Activated T-helper 1 cell treated with anti-CD3 and anti-CD28 coated beads, Interleukin-2, amount 50 U/mL, for 16 hours (primary cell): ENCODE measurements at places on chromosomes 3 and 15.

- DNase-seq: no peak
These were observed 73.3 kb upstream of the UBE2E2 start for GRCh38 chr3:23129817-23130216.

DNA sequence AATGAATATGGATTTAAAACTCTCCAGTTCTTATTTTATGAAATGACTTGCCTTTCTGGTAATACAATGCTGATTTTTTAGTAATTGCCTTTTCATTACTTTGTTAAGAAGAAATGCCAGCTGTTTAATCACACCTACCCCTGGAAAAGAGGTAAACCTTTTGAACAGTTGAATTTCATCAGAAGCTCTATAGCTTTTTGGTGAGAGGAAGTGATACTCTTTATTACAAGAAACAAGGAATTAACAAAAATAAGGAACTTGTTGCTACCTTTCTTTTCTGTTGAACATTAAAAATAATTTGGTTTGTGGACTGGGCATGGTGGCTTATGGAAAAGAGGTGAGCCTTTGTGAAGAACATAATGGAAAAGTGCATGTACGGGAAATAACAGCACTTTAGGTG lies 19.7 kb downstream of the BLOC1S6 start:
- DNase-seq: no peak

DNA sequence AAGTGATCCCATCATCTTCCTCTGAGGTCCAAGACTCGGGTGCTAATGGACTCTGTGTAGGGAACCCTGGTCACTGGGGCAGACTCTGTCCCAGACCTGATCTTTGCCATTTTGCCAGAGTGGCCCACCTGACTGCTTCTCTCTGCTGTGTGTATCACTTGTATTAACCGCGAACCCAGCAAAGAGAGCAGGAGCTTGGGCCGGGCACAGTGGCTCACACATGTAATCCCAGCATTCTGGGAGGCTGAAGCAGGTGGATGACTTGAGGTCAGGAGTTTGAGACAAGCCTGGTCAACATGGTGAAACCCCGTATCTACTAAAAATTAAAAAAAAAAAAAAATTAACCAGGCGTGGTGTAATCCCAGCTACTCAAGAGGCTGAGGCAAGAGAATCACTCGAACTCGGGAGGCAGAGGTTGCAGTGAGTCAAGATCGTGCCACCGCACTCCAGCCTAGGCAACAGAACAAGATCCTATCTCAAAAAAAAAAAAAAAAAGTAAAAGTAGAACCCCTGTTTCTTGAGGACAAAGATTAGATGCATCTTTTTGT lies 32.9 kb upstream of the CYP11A1 start:
- no peak for DNase-seq

DNA sequence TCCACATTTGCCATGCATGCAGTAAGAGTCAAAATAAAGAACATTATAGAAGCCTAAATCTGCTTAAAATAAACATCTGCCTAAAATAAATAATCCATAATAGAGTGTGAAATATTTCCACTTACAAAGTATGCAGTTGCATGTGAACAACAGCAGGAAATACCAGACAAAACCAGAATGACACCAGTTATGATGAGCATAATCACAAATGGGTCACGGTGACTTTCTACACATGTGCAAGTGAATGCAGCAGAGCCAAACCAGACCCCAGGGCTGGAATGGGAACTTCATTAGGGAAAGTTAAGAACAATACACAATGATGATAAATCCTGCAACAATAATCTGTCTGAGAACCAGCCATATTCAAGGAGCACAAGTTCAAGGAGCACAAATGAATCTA lies 615.5 kb downstream of the ROBO2 start:
- DNase-seq: no peak

- no peak for DNase-seq
These were observed 87.4 kb downstream of the NFKBIZ start for GRCh38 chr3:101936419-101937356.

DNA sequence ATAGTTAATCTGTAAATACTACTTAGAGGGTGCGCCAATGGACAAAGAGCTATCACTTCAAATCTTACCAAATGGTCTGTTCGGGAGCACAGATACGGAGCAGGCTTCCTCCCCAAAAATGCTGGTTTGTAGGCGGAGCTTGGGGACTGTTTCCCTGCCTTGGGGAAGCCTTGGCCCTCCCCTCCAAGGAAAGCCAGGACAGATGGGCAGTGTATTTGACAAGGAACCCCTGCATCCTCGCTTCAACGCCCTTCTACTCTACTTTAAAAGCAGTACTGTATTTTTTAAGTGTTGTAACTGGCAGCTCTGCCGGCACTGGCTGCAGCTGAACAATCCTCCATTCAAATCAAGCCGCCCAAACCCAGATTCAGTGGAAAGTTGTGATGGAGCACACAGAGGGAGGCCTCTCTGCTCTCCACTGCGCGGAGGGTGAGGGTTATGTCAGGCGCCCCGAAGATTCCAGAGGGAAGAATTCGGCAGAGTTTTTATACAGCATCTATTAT lies 83.1 kb upstream of the FNDC3B start:
- no peak for DNase-seq

DNA sequence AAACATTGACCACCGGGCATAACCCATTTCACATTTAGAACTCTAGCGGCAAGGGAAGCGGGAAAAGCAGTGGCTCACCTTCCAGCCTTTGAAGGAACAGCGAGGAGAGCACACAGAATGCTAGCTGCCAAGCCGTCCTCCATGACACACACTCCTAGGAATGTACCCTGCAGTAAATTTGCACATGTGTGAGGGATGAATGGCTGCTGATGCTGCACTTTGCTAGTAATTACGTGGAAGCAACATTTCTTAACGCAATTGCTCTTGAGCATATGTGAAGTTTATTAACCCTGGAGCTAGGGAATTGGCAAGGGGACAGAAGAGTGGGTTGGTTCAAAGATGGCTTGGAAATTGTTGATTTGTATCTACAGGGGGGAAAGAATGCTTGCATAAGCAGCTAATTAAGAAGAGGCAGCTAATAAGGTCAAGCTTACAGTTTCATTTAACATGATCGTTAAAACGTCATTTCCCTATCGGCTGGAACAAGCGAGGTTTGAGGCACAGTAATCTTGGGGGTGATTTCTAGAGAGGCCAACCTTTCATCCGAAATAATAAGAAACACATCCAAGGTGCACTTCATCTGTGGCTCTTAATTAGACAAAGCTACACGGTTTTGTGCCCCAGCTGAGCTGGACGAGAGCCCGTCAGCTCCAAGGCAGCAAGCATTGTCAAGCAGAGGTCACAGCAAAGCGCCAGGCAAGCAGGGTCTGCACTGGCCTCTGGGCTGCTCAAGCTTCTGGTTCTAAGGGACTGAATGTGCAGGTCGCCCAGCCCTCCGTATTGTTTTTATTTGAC lies 123.4 kb downstream of the CHSY1 start:
- DNase-seq: no peak

GRCh38 chr15:81049835-81050234 lies 49.1 kb downstream of the TLNRD1 start:
- no peak for DNase-seq

DNA sequence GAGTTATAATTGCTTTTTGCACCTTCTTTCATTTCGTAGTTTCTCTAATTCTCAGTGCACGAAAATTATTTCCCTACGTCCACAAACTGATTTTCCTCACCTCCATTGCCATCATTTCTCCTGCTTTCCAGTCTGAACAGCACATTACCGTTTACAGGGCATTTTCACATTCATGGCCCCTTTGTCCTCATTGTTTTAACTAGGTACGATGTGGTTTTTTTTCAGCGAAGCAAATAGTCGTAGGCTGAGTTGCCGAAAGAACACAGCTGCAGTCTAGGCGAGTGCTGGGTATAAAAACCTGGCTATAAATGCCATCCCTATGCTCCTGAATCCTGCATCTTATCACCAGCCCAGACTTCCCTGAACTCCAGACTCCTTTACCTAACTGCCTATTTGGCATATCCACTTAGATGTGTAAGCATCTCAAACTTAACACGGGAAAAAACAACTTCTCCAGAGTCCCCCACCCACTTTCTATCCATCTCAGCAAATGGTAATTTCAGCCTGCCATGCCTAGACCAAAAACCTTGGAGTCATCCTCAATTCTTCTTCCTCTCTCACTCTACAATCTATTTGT lies 691 bp upstream of the FSIP1 start:
- DNase-seq: no peak
